ENCODE measurements at places on chromosomes 2 and 18. TPM values are rescaled to one million over a fixed set of nuclear protein-coding genes. Genes with fewer than 3 reads are reported as not detected.

MFSD2B gene
- not detected for polyA plus RNA-seq

FHL2 gene
- polyA plus RNA-seq, result 0.69 TPM

DOK6 gene
- 0.13 TPM for polyA plus RNA-seq

HRH4 gene
- not detected for polyA plus RNA-seq

GPR45 gene
- not detected for polyA plus RNA-seq

TNFAIP6 gene
- polyA plus RNA-seq, result not detected

TEKT4 gene
- not detected for polyA plus RNA-seq

SERPINB11 gene
- not detected for polyA plus RNA-seq

EPHA4 gene
- 19.3 TPM for polyA plus RNA-seq

CHST9 gene
- not detected for polyA plus RNA-seq

UXS1 gene
- 76.1 TPM for polyA plus RNA-seq

CNTNAP5 gene
- not detected for polyA plus RNA-seq

DIPK1C gene
- polyA plus RNA-seq, result not detected

ALK gene
- polyA plus RNA-seq, result not detected

PROKR1 gene
- not detected for polyA plus RNA-seq

ZSWIM2 gene
- polyA plus RNA-seq, result not detected

LAMA3 gene
- polyA plus RNA-seq, result 0.47 TPM

FEV gene
- polyA plus RNA-seq, result not detected

TNP1 gene
- not detected for polyA plus RNA-seq

AQP12B gene
- not detected for polyA plus RNA-seq

FBLN7 gene
- 1.4 TPM for polyA plus RNA-seq

ATOH8 gene
- not detected for polyA plus RNA-seq

C1QL2 gene
- polyA plus RNA-seq, result not detected

FSIP2 gene
- polyA plus RNA-seq, result not detected

CROCC2 gene
- polyA plus RNA-seq, result not detected

ROCK2 gene
- 15.5 TPM for polyA plus RNA-seq

FOXD4L1 gene
- polyA plus RNA-seq, result not detected

SNORC gene
- polyA plus RNA-seq, result not detected

CTNNA2 gene
- polyA plus RNA-seq, result not detected

IKZF2 gene
- polyA plus RNA-seq, result 4.0 TPM

PAX3 gene
- not detected for polyA plus RNA-seq

TDRD15 gene
- 0.05 TPM for polyA plus RNA-seq

CCDC85A gene
- not detected for polyA plus RNA-seq

FTCDNL1 gene
- polyA plus RNA-seq, result 1.4 TPM

CPSF3 gene
- polyA plus RNA-seq, result 28.6 TPM

SGO2 gene
- 3.5 TPM for polyA plus RNA-seq

NGEF gene
- not detected for polyA plus RNA-seq

ALLC gene
- polyA plus RNA-seq, result not detected

COL3A1 gene
- polyA plus RNA-seq, result not detected

ALPG gene
- not detected for polyA plus RNA-seq

ALPP gene
- polyA plus RNA-seq, result not detected

UGT1A4 gene
- polyA plus RNA-seq, result not detected

C2orf74 gene
- polyA plus RNA-seq, result 46.6 TPM

MC5R gene
- polyA plus RNA-seq, result not detected

IL36B gene
- not detected for polyA plus RNA-seq

SAG gene
- polyA plus RNA-seq, result not detected

ERBB4 gene
- polyA plus RNA-seq, result not detected

CPLX4 gene
- not detected for polyA plus RNA-seq

GDF7 gene
- 0.10 TPM for polyA plus RNA-seq

TSPYL6 gene
- not detected for polyA plus RNA-seq

TCF23 gene
- polyA plus RNA-seq, result not detected

CDKL4 gene
- not detected for polyA plus RNA-seq

TM4SF20 gene
- polyA plus RNA-seq, result not detected

AFF3 gene
- 1.3 TPM for polyA plus RNA-seq

PFN4 gene
- polyA plus RNA-seq, result not detected

KCNG2 gene
- polyA plus RNA-seq, result not detected

Data from CD8-positive, alpha-beta memory T cell (primary cell).